ENCODE measurements at places on chromosomes 5 and 9. TPM values are rescaled to one million over a fixed set of nuclear protein-coding genes. Genes with fewer than 3 reads are reported as not detected.
A peak's percentile ranks its signal among the peaks of the same experiment; 100 is the strongest.

GRCh38 chr5:17189381-17190036 is 27.9 kb upstream of the BASP1 start:
- H3K4me3 ChIP-seq, result no peak overlapping the region
- H3K27ac ChIP-seq, result no peak overlapping the region
- H3K36me3 ChIP-seq, result no peaks in the 10 kb centered on the region
- H3K27me3 ChIP-seq, result no peaks in the 10 kb centered on the region

DNA sequence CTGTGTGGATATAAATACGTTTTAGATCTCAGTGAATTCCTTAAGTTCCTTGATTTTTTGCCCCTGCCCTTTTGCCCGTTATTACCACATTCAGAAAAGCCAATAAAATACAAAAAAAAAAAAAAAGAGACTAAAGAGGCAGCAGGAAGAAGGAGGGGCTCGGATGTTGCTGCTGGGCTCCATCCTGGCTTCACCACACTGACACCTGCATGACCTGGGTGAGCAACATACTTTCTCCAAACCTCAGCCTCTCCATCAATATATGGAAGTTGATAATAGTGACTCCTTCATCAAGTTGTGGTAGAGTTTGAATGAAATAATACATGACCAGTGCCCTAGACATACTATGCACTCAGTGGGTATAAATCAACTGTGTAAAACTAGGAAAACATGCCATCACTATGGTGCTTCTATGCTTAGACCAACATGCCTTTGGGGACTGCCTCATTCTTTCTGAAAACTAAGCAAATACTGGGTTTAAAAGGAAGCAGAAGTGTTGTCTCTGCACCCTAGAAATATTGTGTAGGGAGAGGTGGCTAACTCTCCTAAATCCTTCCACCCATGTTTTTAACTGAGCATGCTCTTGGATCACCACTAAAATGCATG is 243.0 kb downstream of the PIK3R1 start:
- peaks cover 10% of the 10 kb centered on the region for H3K27me3 ChIP-seq
- peaks cover 41% of the 10 kb centered on the region for H3K4me1 ChIP-seq
- no peak overlapping the region for H3K4me3 ChIP-seq
- DNase-seq, result peak; percentile 27
- no peak overlapping the region for H3K27ac ChIP-seq
- H3K36me3 ChIP-seq, result no peaks in the 10 kb centered on the region

GRCh38 chr5:82362636-82363035 is 84.5 kb upstream of the RPS23 start:
- DNase-seq, result no peak
- peaks cover 79% of the 10 kb centered on the region for H3K4me1 ChIP-seq
- no peaks in the 10 kb centered on the region for H3K36me3 ChIP-seq
- no peak overlapping the region for H3K4me3 ChIP-seq
- no peak overlapping the region for H3K27ac ChIP-seq

- no peak overlapping the region for H3K4me3 ChIP-seq
- peaks cover 42% of the 10 kb centered on the region for H3K36me3 ChIP-seq
- H3K27ac ChIP-seq, result no peak overlapping the region
- peaks cover 9% of the 10 kb centered on the region for H3K4me1 ChIP-seq
Observed at GRCh38 chr5:32116574-32117313, 57.4 kb downstream of the GOLPH3 start.

DNA sequence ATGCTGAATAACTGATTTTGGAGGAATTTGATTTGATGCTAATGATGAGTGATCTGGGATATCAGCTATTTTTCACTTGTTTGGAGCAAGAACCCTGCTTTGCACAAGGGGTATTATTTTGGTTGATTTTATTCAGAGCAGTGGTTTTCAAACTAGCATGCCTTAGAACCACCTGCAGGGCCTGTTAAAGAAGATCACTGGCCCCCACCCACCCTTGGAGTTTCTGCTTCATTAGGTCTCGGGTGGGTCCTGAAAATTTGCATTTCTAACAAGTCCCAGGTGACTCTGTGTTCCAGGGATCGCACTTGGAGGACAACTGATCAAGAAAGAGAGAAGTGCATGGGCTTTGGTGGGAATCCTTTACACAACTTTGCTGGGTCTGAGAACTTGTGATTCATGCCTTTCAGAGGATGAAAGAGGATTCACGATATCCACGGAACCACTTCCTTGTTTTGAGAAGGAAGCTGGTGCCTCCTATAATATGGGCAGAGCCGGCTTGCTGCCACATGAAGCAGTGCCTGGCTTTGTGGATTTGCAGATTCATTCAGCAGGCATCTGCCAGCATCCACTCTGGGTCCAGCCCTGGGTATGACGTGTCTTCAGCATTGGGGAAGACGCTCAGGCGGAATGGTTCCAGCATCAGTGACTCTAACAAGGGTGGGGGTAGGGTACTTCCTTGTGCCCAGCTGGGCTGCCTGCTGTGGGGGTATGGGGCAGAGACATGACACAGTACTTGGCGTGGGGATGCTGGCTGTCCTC is 106.6 kb upstream of the PITX1 start:
- no peaks in the 10 kb centered on the region for H3K36me3 ChIP-seq
- peaks cover 43% of the 10 kb centered on the region for H3K4me1 ChIP-seq
- H3K4me3 ChIP-seq, result no peak overlapping the region
- H3K27ac ChIP-seq, result no peak overlapping the region
- no peak for DNase-seq

Gene STK32A
- total RNA-seq, result not detected

DNA sequence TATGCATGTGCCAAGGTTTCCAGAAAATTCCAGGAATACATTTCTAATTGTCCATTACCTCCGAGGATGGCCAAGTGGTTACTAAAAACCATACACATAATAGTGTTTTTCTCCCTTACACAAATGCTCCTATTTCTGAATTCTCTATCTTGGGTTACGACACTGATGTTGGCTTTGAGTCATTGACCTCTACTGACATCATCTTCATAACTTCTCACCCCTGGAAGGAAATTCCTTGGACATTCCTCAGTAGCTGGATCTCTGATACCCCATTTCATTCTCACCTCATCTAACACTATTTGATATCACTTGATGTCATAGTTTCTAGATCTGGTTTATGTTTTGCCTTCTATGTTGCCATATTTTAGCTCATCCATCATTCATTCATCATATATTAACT is 287.2 kb downstream of the CTNND2 start:
- no peak overlapping the region for H3K27ac ChIP-seq
- H3K36me3 ChIP-seq, result no peaks in the 10 kb centered on the region
- H3K4me1 ChIP-seq, result peaks cover 7% of the 10 kb centered on the region
- H3K27me3 ChIP-seq, result no peaks in the 10 kb centered on the region
- DNase-seq, result no peak
